Effector CD4-positive, alpha-beta T cell (primary cell): ENCODE measurements at places on chromosomes 16 and 17.

GRCh38 chr16:55349867-55350266 is 25.9 kb downstream of the IRX6 start:
- no peak for DNase-seq

DNA sequence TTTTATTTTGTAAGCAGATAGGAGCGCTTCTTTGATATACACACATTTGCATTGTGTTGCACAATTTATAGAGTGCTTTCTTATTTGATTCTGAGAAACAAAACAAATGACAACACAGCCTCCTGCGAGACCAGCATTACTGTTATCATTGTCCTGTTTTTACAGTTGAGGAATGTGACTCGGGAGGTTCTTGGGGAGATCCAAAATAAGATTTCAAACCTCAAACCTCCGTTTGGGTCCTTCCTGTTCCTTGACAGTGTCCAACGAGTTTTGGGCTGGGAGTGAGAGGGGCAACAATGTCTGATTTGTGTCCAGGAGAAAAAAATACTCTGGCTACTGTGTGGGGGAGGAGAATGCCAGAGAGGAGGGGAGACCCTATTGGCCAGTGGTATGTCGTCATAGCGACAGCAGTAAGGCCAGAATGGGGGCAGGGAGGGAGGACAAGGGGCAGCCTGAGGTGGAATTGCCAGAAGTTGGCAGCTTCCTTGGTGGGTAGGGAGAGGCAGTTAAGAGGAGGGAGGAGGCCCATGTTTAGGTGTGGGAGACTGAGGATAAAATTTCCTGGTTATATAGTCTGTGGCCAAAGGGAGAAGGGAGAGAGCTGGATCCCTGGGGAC is 45.5 kb downstream of the TMEM132E start:
- no peak for DNase-seq

- no peak for DNase-seq
Measured at GRCh38 chr16:1997494-1998359, 8.0 kb downstream of the SYNGR3 start.

DNA sequence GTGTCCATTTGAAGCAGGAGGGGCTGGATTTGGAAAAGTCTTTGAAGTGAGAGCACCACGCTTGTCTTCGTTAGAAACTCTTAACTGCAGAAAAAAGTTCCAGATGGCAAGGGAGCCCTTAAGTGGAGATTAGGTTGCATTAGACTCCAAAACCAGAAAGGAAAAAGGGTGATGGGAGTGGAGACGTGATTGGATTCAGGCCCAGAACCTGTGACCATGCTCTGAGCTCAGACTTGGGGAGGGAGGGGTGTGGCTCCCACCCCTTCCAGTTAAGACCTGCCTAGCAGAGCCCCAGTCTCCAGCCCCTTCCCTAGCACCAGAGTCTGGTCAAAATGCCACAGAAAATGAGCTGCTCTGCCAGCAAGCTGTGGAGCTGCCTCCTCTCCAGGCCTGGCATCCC is 6.4 kb upstream of the LGALS9 start:
- no peak for DNase-seq

- no peak for DNase-seq
Measured at GRCh38 chr16:85719605-85720301, 31.0 kb upstream of the GINS2 start.

- DNase-seq = no peak
Measured at GRCh38 chr17:47621293-47622179, 28.2 kb upstream of the KPNB1 start.

DNA sequence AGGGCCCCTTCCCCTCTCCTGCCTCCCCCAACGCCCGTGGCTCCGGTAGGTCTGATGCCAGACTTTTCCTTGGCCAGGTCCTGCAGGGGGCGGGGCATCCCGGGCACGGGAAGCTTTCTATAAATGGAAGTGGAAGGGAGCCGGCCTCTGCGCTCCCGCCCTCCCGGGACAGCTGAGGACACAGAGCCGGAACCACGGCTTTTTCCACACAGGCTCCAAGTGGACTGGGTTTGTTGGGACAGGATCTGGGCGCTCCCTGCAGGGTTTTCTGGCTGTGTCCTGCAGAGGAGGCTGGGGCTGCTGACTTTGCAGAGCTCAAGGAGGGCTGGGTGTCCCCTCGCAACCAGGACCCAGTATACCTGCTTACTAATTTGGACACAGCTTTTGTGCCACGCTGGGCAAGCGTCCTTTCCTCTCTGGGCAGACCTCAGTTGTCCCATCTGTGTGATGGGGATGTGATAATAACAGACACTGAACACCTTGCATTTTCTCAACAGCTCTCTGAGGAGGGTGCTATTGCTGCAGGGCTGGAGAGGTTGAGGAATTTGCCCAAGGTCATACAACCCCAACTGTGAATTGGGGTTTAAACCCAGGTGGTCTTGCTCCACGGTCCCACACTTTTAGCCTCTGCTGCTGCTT is 1.8 kb downstream of the TNS4 start:
- DNase-seq = no peak

- DNase-seq = no peak
Measured at GRCh38 chr16:23667355-23667659, 11.4 kb upstream of the PLK1 start.

GRCh38 chr16:74249254-74249653 is 47.4 kb upstream of the PSMD7 start:
- DNase-seq = no peak

DNA sequence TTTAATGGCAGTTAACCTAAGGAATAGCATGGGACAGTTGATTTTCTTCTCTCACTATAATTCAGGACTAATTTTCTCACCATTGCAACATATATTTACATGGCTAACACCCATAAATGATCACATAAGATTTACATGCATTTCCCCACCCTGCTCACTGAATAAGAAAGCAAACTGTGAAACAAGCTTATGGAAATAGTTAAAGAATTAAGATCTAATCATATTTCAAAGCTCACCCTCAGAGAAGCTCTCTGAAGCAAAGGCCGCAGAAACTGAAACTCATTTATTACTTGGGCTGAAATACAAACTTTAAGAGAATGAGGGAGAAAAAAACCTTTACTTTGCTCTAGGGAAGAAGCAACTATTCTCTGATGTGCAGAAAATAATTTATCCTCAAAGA is 218.7 kb upstream of the AXIN2 start:
- DNase-seq = no peak

DNA sequence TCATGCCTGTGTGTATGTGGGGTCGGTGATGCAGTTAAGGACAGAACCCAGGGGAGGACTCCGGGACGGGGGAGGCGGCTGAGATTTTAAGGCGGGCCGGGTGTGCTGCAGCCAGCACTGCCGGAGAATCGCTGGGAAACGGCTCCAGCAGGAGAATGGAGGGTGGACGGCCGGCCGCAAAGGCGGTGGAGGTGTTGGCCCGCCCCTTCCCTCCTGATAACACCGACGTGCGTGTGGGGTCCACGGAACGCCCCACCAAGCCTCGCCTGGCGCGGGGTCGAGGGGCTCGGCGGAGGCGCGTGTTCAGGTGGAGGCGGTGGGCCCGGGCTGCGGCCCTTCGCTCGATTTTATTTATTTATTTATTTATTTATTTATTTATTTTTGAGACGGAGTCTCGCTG is 633 bp downstream of the ZNF843 start:
- no peak for DNase-seq

- no peak for DNase-seq
Measured at GRCh38 chr16:10862438-10862837, 14.6 kb upstream of the CIITA start.

DNA sequence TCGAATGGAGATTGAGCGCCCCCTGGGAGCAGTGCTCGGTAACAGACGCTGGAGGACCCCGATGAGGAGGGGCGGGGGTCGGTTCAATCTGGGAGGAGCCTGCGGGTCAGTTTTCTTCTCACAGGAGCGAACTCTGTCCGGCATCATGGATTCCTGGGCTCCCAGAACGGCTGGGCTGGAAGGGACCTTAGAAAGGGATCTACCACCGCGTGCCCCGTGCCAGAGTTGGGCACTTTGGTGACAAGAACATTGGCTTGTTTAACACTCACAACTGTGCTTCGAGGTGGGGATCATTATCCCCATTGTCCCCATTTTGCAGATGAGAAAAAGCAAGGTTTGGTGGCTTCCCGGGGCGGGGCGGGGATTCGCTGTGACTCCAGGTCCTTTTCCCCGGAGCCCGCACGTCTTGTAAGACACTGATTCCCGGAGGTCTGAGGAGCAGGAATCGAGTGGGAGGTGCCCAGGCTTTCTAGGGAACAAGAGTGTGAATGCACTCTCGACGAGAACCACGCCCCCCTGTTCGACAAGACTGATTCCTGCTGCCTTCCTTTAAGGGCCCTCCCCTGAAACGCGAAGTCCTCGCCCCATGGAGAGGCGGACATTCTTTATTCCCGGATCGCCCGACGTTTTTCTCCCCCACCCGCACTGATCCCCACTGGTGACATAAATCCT is 1.5 kb upstream of the FBXL19 start:
- DNase-seq = peak; percentile 86

- DNase-seq = no peak
Measured at GRCh38 chr17:41915566-41915965, 3.2 kb downstream of the ACLY start.

DNA sequence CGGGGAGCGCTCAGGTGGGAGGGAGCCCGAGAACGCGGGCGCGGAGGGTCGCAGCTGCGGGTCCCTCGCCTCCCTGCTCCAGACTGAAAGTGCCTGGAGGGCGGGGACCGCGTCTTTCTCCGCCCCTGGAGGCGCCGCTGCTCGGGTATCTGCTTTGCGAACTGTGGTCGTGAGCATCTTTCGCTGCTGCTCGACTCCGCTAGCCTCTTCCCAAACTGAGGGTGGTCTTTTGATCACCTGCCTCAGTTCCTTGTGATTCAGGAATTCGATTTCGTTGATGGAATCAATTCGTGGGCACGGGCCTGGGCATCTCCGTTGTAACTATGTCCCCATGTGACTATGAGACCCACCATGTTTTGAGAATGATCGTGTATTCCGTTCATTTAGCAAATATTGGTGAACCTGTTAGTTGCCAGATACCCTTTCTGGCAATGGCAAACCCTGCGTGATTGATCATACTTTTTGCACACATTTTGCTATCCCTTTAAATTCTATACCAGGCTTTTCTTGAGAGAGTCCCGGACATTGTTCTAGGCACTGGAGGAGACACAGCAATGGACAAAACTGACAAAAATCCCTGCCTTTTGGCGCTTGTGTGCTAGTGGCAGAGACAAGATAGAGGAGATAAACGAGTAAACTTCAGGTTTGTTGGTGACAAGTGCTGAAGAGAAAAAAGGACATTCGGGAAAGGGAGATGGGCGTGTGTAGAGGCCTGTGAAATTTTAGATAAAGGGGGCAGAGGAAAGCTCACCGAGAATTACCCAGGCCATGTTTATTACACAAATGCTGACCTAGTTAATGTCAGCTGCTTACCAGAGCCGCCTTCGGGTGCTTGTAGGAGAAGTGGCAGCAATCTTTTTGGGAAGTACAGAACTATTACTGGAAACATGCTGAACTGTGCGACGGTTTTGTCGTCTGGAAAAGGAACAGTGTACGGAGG is 948 bp downstream of the UTP18 start:
- no peak for DNase-seq

DNA sequence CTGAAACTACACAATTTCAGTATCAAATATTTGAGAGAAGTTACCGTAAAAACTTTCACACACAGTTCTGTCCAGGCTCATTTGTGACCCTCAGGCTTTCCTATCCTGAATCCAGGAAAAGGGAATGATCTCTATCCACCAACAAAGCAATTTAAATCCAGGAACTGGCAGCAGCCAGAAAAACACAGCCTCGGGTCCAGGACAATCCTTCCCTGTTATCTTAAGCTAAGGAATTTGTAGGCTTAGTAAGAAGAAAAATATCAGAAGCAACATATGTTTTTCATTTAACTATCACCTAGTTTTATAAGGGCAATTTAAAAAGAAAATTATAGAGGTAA is 47.1 kb downstream of the TEX2 start:
- DNase-seq = no peak

- no peak for DNase-seq
Measured at GRCh38 chr17:5234645-5235576, at the start of gene SCIMP. Gene SCIMP, minus strand, starts transcription at chr17:5234860. Its CDS starts 105 bp downstream, at chr17:5234755.

GRCh38 chr16:70694868-70695218 is 9.0 kb upstream of the MTSS2 start:
- no peak for DNase-seq

GRCh38 chr16:14369734-14370598 is 260.1 kb downstream of the PARN start:
- no peak for DNase-seq

DNA sequence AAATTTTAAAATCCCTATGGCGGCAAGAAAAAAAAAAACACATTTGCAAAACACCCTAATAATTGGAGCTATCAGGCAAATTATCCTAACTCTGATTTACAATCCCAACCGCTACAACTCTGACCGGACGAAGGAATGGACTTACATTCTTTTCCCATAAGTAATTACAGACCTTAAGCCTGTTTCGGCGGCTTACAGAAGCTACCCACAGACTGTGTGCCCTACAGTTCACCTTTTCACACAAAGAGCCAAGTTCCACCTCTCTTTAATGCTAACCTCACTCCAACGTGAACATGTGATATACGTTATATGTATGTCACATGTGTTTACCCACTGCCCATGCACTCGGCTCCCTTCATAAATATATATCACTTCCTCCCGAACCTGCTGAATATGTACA is 8.7 kb upstream of the MEAK7 start:
- no peak for DNase-seq

DNA sequence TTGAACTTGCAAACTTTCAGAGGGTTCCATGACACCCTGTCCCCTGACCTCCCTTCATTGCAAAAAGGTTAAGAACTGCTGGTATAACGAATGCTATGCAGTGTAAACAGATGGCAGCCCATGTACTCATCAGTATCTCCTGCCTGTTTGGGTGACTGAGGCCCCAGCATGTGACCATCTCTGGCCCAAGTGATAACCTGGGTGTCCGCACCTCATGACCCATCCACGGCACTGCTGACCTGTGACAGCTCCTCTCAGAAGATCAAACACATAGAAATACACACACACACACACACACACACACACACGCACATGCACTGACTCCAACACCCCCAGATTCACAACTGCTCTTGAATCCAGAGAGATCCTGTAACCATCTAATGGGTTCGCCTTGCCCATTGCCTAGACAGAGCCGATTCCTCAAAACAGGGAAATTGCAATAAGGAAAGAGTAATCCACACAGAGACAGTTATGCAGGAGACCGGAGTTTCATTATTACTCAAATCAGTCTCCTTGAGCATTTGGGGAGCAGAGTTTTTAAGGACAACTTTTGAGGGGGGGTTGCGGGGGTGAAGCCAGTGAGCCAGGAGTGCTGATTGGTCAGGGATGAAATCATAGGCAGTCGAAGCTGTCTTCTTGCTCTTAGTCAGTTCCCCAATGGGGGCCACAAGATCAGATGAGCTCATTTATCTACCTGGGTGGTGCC is 11.3 kb upstream of the PHOSPHO1 start:
- no peak for DNase-seq

- DNase-seq = no peak
Measured at GRCh38 chr16:70683146-70683944, 2.5 kb downstream of the MTSS2 start.

- DNase-seq = no peak
Measured at GRCh38 chr16:72112452-72112792, 18.8 kb downstream of the DHX38 start.

GRCh38 chr17:58391302-58391984 is 25.9 kb downstream of the RNF43 start:
- DNase-seq = no peak

- DNase-seq = no peak
Measured at GRCh38 chr17:228951-229708, 47.7 kb upstream of the DOC2B start.

- no peak for DNase-seq
Measured at GRCh38 chr17:49616086-49616485, 40.4 kb downstream of the NXPH3 start.
